Effector CD4-positive, alpha-beta T cell (primary cell): ENCODE measurements at places on chromosomes 5 and 9.

DNA sequence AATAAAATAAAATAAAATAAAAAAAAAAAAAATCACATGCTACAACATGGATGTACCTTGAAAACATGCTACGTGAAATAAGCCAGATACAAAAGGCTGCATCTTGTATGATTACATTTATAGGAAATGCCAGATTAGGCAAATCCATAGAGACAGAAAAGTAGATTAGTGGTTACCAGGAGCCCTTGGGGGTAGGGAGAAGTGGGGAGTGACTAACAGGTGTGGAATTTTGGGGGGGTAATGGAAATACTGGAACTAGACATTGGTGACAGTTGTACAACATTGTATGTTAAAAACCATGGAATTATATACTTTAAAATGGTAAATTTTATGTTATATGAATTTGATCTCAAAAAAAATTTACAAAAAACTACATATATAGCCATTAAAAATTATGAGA, 47.3 kb downstream of the SLC1A1 start:
- no peak for DNase-seq

DNA sequence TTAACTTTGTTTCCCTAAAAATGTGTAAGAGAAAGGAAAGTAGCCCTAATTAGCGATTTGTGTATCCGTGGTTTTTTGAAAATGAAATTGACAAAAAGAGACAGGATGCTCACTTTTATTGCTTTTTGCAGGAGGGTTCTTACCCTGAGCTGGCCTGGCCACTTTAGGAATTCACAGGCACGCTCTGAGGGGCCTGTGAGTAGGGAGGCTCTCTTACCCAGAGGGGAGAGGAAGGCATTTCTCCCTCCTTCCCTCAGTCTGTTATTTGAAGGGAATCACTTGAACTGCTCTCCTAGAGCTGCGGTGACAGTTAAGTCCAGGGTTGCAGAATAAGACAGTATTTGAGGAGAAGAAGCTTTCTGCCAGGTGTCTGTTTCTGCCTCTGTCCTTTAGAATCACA, 16.7 kb downstream of the PIK3R1 start:
- DNase-seq, result no peak

- no peak for DNase-seq
Observed at GRCh38 chr9:33164138-33164809, 2.9 kb downstream of the B4GALT1 start.

DNA sequence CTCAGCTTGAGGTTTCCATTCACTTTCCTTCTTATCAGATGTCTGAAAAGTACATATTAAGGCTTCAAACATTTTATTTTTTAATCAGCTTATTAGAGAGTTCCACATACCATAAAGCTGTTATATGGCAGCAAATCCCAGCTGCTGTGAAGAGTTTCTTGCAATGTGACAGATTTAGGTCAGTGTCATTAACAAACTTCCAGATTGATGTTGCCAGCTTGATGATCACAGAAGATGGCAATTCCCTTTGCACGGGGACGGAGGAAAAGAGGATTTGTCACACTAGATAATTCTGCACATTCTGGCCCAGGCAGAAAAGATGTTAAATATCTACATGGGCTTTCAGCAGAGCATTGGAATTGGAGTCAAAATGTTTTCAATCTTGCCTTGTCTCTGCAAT, 215.8 kb downstream of the BRINP1 start:
- DNase-seq, result no peak

DNA sequence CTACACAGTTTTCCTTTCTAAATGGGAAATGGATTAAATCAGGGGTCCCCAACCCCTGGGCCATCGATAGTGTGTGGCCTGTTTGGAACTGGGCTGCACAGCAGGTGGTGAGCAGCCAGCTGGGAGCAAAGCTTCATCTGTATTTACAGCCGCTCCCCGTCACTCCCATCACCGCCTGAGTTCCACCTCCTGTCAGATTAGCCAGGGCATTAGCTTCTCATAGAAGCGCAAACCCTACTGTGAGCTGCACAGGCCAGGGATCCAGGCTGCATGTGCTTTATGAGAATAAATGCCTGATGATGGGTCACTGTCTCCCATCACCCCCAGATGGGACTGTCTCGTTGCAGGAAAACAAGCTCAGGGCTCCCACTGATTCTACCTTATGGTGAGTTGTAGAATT, 41.2 kb upstream of the FLT4 start:
- DNase-seq, result no peak

DNA sequence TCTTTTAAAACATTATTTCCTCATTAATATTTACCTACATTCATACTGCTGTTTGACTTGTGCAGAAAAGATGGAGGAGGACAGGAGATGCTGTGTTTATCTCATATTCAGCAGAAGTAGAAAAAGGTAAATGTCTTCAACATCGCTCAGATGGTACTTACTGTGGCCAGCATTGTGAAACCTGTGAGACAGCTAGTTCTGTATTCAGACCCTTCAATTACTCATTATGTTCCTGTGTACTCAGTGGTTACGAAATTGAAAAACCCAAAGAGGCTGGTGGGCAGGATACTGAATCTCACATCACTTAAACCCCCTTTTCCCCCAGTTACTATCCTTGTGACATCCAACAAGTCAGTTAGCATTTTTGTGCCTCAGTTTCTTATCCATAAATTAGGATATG, 216.0 kb downstream of the KDM4C start:
- no peak for DNase-seq

- DNase-seq, result no peak
Observed at GRCh38 chr5:118506217-118506852, 482.0 kb downstream of the DTWD2 start.

- no peak for DNase-seq
Observed at GRCh38 chr5:170612256-170612678, 108.4 kb downstream of the KCNIP1 start.

- no peak for DNase-seq
Observed at GRCh38 chr5:78720997-78721396, 72.4 kb upstream of the LHFPL2 start.

DNA sequence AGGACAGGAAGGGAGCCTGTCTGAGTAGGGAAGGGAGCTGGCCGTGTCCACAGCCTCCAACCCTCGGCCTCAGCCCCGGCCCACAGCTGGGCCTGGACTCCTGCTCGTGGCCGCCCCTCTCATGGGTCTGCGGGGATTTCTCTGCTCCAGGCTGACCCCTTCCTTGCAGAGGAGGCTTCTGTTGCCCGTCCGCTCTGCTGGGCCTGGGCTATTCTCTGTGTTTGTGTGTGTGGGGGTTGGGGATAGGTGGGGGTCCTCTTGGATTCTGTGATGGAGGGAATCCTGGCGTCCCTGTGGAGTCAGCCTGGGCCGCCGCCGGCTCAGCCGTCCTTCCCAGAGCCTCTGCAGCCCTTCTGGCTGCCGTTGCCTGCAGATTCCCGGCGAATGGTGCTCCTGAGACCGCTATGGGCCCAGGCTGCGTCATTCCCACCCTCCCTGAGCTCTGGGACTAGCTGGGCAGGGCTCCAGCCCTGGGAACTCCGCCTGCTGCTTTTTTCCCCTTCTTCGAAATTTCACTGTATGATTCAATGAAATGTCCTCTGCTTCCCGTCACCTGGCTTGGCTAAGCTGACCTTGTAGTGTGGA, 64.2 kb downstream of the FGF18 start:
- no peak for DNase-seq

DNA sequence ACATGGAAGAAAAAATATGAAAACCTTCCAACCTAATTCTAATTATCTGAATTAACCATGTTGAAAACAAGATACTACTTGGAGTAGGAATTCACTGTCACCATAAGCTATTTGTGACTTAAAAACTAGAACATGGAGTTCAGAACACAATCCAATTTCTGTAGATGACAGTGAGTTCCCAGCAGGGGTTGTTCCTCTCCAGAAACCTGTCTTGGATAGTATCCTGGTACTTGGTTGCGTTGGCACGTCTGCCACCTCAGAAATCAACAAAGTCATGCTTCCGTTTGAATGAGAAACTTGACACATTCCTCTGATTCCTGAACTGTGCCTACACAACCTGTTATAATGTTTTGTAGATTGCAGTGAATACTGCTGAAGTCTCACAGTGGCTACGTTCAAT, 789.9 kb upstream of the DMAC1 start:
- no peak for DNase-seq

DNA sequence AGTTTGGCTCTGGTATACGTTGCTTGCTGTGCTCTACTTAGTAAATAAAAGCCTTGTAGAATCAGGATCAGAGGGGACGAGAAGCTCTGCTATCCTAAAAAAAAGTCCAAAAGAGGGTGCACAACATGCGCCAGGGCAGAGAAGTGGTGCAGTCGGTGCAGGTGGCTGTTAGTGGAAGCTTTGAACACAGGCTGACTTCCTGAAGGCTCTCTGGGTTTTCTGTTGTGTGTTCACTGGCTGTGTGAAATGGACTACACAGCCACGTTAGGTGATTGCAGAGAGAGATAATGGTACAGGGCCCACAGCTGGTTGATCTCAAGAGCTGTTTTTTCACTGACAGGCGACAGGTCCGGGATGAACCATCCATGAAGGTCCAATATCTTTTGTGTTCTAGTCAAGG, 167.4 kb downstream of the TMEM167A start:
- no peak for DNase-seq

- no peak for DNase-seq
Observed at GRCh38 chr5:2012885-2013284, 130.2 kb upstream of the IRX4 start.

DNA sequence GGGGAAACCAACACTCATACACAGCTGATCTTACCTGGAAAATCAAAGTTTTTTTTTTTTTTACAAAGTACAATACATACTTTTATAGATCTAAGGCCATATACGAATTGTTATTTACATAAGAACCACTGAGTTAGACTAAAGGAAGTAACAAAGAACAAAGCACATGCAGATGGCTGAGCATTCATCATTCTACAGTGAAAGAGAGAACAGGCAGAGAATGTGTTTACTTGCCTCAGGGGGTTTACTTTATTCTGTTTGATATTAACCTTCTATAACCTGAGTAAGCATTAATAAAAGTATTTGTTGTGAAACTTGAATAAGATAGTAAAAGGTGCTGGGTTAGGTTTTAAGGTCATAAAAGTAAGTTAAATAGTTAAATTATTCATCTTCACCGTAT, 54.7 kb downstream of the SLC38A9 start:
- no peak for DNase-seq

GRCh38 chr9:69971643-69972449, 71.8 kb upstream of the MAMDC2 start:
- peak; percentile 7 for DNase-seq

- no peak for DNase-seq
Observed at GRCh38 chr5:33831041-33831440, 60.7 kb downstream of the ADAMTS12 start.

DNA sequence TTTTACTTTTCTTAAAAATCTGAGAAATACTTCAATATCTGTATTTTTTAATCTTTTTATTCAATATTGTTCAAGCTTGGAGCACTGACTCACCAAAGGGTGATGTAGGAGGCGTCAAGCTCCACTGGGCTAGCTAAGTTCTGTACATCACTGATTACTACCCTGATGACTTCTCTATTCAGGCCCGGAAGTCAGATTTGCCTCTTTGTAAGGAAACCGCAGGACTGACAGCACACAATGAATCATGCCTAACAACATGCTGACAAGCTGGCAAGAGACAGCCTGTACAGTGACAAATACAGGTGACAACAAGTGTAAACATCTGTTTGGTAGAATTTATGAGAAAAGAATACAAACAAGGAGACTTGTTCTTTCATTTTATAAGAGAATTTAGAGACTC, 627.9 kb upstream of the RORB start:
- DNase-seq, result no peak

DNA sequence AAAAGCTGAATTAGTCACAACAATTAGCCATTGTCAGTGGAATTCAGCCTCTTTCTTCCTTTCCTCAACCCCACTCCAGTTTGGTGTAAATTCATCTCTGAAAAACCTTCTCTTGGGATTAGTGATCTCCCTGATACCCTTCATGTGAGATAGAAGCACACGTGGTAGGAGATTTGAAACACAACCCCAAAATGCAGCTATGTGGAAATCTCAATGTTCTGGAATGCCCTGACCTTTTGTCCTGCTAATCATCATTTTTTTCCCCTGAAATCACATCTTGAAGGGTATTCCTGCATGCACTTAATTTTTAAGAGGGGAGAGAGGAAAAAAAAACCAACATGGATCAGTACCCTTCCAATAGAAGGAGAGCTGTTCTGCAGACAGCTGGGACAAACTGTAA, 612.6 kb downstream of the EBF1 start:
- DNase-seq, result no peak

- no peak for DNase-seq
Observed at GRCh38 chr5:120388016-120388781, 75.9 kb upstream of the PRR16 start.

- DNase-seq, result no peak
Observed at GRCh38 chr5:118326481-118327045, 661.8 kb downstream of the DTWD2 start.

DNA sequence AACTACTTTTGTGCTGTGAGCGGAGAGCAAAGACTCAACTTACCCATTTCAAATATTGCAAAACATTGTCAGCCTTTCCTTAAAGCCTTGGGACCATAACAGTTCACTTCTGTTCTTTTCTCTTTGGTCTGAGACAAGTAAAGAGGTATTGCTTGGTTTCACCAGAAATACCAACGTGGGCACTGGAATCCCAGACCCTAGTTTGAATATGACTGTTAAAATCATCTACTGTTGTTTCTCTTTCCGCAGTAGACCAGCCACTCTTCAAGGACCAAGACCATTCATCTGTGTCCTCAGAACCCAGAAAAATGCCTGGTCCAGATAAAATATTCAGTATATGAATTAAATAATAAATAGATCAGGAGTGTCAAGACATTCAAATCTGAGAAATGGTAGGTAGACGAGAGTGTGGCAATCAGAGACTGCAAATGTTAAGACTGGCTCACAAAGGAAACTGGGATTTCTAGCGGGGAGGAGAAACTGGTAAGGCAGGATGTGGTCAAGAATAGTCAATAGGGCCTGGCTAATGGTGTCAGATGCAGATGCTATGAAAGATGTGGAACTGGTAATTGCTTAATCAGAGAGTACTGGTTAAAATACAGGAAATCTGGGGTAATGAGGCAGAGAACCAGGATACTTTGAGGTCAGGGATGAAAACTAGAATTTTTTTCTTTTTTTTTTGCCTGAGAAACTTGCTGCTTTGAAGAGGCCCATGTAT, 82.1 kb upstream of the IL33 start:
- DNase-seq, result no peak

GRCh38 chr5:53006911-53007890, 18.0 kb downstream of the ITGA2 start:
- no peak for DNase-seq

DNA sequence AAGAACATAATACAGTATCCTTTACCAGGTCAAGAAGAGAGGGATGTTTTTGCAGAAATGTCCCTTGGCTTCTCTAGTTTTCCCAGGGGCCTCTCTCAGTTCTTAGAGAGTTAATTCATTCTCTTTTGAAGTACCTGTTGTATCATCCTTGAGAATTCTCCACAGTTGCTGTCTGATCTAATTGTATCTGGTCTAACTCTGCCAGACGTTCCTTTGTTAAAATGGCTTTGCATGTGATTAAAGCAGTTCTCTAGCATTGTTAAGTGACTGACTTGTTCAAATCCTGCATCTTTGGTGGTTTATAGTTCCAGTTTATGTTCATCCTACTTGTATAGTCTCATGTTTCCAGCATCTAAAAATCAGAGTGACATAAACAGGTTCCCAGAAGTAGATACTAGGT, 65.0 kb downstream of the KIAA1958 start:
- DNase-seq, result no peak

GRCh38 chr5:169153405-169153804, 147.5 kb downstream of the SLIT3 start:
- no peak for DNase-seq

GRCh38 chr9:127983847-127984289, 3.1 kb upstream of the EEIG1 start:
- no peak for DNase-seq

- DNase-seq, result no peak
Observed at GRCh38 chr9:78073722-78074121, 42.1 kb upstream of the GNAQ start.

GRCh38 chr5:98593418-98593817, 180.0 kb upstream of the RGMB start:
- DNase-seq, result no peak
